Mesangial cell (primary cell): ENCODE measurements at places on chromosomes 11 and 22. TPM values are rescaled to one million over a fixed set of nuclear protein-coding genes. Genes with fewer than 3 reads are reported as not detected.

FAM180B gene
- total RNA-seq: not detected in 2 replicates

PAK1 gene
- 27.7 and 33.3 TPM in 2 replicates for total RNA-seq

POLR3H gene
- total RNA-seq: 11.8 and 18.1 TPM in 2 replicates

NPAS4 gene
- 0.13 TPM in 1 of 2 replicates, not detected in the other for total RNA-seq

USP28 gene
- total RNA-seq: 16.7 and 23.1 TPM in 2 replicates

RTL10 gene
- 15.7 and 23.8 TPM in 2 replicates for total RNA-seq

GLYATL1 gene
- total RNA-seq: 0.33 and 3.3 TPM in 2 replicates

SAA4 gene
- 0.33 TPM in 1 of 2 replicates, not detected in the other for total RNA-seq

BDNF gene
- total RNA-seq: 6.5 and 14.7 TPM in 2 replicates

TRIM48 gene
- not detected in 2 replicates for total RNA-seq

C11orf91 gene
- total RNA-seq: 0.13 TPM in 1 of 2 replicates, not detected in the other

NAT10 gene
- total RNA-seq: 16.1 and 25.1 TPM in 2 replicates

TNNT3 gene
- total RNA-seq: not detected in 2 replicates

RRM1 gene
- total RNA-seq: 22.9 and 108 TPM in 2 replicates

OR10A2 gene
- total RNA-seq: not detected in 2 replicates
